ENCODE measurements at places on chromosomes 16 and 17.

DNA sequence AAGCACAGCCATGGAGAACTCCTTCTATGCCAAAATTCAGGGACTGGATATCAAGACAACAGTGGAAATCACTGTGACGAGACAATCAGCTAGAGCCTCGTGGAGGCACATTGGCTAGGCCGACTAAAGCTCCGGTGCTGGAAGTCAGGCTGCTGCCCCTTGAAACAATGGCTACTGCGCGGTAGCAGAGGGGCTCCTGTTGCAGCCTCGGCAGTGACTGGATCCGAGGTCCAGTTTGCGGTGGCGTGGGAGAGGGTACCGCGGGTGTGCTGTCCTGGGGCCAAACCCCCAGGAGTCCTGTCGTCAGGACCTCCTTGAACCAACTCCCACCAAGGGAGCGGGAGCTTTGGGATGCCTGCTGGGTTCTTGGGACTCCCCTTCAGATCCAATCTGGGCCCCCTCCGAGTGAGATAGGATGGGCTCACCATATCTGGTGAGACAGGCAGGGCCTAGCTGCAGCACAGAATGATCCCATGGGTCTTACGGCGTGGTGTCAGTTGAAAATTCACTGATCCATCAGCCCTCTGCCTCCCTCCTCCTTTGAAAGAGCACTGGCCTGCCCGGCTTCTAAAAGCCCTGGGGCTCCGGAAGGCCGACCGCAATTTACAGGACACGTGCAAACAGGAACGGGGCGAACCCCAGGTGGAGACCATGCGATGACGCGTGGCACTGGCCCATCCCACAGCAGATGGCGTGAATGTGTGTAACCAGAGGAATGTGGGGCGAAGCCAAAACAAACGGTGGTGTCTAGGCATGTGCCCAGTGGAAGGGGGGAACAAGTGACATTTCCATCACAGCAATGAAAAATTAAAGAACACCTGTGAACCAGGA is 15.8 kb upstream of the KCNJ18 start:
- DNase-seq = no peak

GRCh38 chr17:80842456-80843013 is 149.1 kb upstream of the CHMP6 start:
- no peak for DNase-seq

- DNase-seq = no peak
Observed at GRCh38 chr16:85170590-85171003, 58.3 kb upstream of the CIBAR2 start.

- no peak for DNase-seq
Observed at GRCh38 chr16:19410435-19411171, 7.1 kb upstream of the TMC5 start.

- no peak for DNase-seq
Observed at GRCh38 chr16:12896562-12896961, 4.8 kb upstream of the SHISA9 start.

DNA sequence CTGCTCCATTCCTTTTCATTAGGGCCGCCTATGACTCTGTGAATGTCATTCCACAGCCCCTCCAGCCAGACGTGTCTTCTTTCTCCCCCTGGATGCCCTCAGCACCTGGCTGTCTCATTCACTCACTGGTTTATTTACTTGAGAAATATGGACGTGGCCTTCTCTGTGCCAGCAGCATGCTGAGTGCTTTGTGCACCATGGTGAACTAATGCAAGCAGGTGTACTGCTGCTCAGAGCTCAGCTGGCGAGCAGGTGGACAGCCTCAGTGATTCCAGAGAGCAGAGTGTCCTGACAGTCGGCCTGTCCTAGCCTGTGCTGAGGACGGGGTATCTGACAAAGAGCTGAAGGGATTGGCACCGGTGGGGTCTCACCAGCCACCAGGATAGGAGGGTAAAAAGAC is 96.7 kb downstream of the GNAO1 start:
- no peak for DNase-seq

DNA sequence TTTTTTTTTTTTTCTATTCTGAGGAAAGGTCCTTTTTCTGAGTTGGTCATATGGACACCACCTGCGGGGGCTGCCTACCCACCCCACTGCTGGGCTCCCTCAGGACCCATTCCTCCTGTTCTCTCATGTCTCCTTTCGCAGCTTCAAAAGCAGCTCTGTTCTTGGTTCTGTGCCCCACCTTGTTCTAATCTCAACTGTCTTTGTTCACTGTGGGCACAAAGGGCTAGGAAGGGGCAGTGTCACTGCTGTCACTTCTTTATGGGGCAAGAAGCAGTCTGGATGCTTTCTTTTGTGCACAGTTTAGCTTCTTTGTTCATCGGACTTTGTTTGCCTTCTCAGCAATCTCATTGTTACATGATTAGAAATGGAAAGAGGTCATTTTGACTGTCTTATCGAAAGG is 7.1 kb downstream of the GOSR2 start:
- no peak for DNase-seq

- DNase-seq = no peak
Observed at GRCh38 chr17:8710813-8711212, 33.8 kb downstream of the CCDC42 start.

DNA sequence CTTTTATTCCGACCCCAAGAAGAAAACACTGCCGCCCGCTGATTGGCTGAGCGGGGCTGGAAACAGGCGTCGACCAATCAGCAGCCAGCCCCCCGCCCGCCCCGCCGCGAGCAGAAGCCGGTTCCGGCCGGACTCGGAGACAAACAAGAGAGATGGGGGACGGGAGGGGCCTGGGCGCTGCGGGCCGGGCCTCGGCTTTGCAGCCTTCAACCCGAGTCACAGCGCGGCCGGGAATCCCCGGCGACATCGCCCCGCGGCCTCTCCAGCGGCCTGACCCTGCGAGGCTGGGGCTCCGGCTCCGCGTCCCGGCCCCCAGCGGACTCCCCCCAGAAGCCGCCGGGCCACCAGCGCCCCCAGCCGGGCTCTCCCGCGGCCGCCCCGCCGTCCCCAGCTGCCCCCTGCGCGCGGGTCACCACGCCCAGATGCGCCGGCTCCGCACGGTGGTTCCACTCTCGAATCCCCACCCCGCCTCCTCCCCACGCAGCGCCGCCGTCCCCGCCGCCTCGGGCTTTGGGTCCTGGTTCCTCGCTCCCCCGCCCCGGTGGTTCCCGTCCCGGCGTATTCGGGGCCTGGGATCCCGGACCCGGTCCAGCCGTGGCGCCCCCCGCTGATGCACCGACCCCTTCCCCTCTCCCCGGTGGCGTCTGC is 346 bp upstream of the SLC43A2 start:
- DNase-seq = peak; percentile 81

DNA sequence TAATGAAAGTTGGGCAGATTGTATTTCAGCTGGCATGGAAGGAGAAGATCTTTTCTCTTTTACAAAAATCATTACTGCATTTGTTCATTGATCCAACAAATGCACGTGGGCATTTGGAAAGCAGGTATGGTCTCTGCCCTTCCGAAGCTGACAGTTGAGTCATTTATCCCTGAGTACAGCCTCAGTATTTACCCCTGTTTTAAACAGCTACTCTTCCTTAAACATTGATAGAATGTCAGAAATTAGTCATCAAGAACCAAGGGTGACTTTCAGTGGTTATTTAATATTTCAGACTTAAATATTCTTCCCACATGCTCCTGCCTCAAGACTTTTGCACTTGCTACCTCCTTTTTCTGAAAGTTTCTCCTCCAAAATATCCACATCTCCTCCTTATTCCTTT is 226.7 kb upstream of the HSBP1 start:
- DNase-seq = no peak

All from activated CD4-positive, CD25-positive, alpha-beta regulatory T cell (primary cell).